ENCODE measurements at places on chromosomes 3 and 15.

DNA sequence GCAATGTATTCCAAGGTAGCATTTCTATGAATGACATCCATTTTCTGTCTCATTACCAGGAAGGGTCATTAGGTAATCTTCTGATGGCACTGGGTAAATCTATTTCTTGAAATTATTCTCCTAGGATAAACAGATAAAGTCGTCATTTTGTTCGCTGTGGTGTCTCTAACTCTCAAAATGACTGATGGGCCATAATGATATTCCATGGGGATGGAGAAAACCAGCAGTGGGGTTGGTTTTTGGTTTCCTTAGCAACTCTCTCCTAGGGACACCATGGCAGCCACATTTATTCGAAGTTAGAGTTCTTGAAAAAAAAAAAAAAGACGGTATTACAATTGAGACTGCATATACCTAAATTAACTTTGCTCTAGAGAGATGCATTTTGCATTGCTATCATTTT, 231.3 kb upstream of the SLCO3A1 start:
- no peak for DNase-seq

- DNase-seq, result no peak
Measured at GRCh38 chr3:142657033-142657432, 60.8 kb downstream of the PLS1 start.

DNA sequence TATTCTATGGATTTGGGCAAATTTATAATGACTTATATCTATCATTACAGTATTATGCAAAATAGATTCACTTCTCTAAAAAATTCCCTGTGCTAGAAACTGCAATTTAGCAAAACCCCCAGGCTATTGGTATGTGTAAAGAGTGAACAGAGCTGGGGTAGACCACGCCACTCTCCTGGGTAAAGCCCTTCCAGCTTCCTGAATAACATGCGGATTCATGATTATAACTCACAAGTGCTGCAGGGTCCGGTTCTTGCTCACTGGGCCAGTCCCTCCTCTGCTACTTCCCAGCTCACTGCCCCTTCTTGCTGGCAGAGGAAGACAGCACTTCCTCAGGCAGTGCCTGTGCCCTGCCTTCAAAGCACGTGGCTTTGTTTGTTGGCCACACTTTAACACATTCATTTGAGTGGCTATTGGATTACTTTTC, 4.1 kb downstream of the CD80 start:
- DNase-seq, result no peak

GRCh38 chr3:73597476-73597875, 27.3 kb downstream of the PDZRN3 start:
- no peak for DNase-seq

GRCh38 chr15:55526559-55527036, 18.6 kb upstream of the DNAAF4 start:
- no peak for DNase-seq

GRCh38 chr3:59829527-59829926, 779.7 kb upstream of the CFAP20DC start:
- DNase-seq, result no peak

- no peak for DNase-seq
Measured at GRCh38 chr3:138443091-138443490, 8.7 kb downstream of the ESYT3 start.

DNA sequence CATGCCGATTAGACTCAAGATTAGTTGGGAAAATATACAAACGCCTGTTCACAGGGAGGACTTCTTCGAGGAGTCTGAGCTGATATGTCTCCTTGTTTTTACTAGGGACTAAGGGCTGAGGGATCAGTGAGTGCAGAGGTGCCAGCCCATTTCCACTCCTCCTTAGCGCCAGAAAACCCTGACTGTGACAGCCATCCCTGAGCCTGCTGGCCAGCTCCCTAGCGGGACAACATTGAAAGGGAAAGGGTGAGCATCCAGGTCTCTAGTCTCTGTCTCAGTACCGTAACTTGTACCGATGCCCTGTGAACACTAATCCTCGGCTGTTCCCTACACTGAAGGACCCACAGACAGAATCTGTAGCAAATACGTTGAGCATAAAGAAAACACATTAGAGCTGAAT, 243.4 kb downstream of the WNT5A start:
- DNase-seq, result no peak

GRCh38 chr3:140094487-140094886, 159.5 kb downstream of the CLSTN2 start:
- no peak for DNase-seq

- DNase-seq, result no peak
Measured at GRCh38 chr3:186193534-186194450, 84.9 kb upstream of the ETV5 start.

Measured in NCI-H1436 treated with DMSO at 0.1 percent for 48 hours (cell line).